Stimulated activated CD4-positive, alpha-beta T cell treated with anti-CD3 and anti-CD28 coated beads, Interleukin-15, amount 100 ng/mL, for 1 hour (primary cell): ENCODE measurements at places on chromosomes 12 and 14.

DNA sequence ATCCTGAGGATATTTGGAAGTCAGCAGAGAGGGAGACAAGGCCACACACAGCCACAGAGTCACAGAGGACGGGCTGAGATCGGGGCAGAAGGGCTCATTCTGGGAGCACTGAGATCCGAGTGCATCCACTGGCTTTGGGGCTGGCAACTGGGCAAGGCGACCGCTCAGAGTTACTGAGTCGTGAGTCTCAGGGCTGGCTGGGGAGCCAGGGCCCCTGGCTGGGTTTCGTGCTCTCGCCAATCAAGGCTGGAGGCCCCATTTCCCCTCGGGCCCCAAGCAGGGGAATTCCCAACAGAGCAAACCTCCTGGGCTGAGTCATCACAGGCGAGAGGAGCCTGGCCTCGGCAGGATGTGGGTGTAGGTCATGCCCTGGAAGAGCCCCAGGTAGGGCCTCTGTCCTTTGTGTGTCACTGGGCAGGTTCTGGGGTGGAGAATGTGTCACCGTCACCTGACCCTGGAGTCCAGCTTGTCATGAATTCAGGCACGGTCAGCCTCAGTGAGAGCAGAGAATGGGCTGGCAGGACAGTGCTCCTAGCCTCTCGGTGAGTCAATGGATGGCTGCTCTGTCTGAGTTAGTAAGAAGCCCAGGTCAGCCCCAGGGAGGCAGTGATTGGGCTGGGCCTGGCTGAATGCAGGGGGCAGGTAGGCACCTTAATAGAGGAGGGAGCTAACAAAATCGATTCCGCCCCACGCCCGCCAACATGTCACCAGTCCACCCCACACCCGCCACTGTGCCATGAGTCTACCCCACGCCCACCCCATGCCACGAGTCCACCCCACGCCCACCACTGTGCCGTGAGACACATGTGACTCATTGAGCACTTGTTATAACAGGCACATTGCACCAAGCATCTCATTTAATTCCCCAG, 16.9 kb downstream of the ASB2 start:
- DNase-seq = peak; percentile 77

DNA sequence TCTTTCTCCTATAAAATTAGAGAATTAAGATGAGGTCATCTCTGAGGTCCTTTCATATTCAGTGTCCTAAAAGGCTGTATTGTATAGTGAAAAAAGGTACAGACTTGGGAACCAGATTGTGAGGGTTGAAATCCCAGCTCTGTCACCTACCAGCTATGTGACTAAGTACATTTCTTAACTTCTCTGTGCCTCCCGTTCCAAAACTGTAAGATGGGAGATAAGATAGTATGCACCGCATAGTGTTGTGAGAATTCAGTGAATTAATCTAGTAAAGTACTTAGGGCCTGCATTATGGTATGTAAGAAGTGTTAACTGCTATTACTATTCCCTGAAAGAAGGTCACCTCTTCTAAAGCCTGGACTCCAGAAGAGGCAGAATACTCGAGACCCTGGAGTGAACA, 60.6 kb downstream of the GNG2 start:
- DNase-seq = no peak

DNA sequence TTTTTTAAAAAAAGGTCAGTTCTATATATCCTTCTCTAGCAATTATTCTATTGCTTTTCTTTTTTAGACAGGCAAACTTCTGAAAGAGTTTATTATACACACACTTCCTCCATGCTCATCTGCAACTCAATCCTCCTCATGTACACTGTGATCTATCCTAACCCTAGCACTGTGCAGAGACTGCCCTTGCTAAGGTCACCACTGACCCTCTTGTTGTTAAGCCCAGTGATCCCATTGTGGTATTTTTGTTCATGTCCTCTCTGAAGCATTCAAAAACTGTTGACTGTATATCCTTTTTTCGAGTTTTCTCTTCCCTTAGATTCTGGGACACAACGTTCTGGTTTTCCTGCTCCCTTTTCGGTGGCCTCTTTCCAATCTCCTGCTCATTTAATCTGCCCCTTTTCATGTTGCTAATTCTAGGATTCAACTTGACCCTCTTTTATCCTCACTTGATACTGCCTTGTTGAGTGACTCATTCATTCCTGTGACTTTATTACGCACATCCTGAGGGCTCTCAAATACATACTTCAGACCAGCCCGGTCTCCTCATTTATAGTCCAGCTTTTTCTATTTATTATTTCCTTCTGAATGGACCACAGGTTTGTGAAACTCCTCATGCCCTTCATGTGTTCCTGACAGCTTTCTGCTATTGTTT, 53.9 kb upstream of the PTPRB start:
- no peak for DNase-seq

DNA sequence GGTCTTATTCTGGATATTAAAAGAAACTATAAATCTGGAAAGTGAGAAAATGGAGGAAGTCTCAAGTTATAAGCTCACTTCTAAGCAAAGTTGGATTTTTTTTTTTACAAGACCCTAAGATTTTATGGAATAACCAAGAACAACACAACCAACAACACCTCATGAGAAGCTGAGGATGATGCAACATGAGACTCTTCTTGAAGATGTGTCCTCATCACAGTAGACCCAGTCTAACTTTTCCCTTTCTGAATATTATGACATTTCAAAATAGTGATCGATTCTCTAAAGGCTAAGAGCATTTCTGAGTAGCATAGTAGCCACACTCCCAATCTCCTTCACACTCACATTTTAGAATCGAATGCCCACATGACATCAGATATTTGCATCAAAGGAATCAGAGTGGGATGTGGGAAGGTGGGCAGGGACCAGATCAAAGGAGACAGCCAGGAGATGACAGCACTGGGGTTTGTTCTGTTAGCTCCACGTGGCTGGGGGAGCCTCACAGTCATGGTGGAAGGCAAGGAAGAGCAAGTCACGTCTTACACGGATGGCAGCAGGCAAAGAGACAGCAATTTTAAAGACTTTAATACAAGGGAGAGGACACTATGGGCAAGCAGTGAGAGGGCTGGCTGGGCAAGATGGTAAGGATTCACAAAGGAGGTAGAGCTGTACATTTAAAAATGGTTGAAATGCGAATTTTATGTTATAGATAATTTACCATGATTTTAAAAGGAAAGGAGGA, 90.7 kb upstream of the MYL2 start:
- no peak for DNase-seq

GRCh38 chr14:106578481-106578880, 1052.1 kb downstream of the TMEM121 start:
- DNase-seq = no peak

DNA sequence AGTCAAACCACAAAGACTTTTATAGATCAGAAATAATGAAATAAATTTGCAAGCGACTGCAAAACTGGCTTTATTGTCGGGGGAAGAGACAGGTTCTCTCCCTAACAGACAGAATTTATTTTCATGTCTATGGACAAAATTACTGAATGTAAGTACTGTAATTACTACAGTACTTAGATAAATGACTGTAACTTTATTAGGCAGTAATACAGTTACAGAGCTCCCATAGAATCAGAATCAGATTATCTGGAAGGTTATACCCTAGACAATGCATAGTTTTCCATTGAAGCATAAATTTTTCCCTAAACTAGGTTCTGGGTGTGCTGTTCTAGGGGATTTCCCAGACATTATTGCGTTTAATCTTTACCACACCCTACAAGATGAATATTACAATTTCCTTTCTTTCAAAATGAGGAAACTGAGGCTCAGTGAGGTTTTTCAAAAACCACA, 114.2 kb downstream of the C12orf75 start:
- no peak for DNase-seq

- DNase-seq = no peak
Measured at GRCh38 chr12:105946493-105946901, 192.3 kb downstream of the NUAK1 start.

DNA sequence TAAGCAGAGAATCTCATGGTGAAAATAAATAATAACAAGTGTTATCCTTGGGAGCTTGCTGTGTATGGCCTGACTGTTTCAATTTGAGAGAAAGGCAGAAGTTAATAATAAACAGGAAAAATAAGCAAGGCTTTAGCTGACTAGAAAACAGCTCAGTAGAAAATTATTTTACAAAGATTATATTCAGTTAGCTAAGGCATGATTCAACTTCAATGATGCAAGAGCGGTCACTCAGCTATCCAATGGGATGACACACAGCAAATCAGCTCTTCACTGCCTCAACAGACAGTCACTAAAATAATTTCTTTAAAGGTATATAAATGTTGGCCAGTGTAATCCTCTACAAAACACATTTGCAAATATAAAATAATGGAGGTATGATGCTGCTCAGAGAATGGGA, 18.6 kb downstream of the GSTZ1 start:
- no peak for DNase-seq

- DNase-seq = no peak
Measured at GRCh38 chr12:67714648-67715047, 66.1 kb downstream of the DYRK2 start.

DNA sequence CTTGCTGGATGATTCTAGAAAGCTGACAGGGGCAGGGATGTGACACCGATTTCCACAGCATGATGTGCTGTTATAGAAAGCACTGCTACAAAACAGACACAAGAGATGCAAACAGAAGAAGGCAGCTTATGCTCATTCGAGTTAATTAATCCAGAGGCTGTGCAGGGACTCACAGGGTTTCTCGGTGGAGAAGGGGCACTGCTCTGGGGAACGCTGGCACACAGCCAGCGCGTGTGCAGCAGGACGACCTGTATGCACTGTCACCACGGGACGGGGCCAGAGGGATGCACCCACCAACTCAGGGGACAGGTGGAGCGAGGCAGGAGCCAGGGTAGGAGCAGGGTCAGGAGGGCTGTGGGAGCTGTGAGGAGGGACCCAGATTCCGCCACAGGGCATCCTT, 143.5 kb downstream of the RIMBP2 start:
- no peak for DNase-seq

DNA sequence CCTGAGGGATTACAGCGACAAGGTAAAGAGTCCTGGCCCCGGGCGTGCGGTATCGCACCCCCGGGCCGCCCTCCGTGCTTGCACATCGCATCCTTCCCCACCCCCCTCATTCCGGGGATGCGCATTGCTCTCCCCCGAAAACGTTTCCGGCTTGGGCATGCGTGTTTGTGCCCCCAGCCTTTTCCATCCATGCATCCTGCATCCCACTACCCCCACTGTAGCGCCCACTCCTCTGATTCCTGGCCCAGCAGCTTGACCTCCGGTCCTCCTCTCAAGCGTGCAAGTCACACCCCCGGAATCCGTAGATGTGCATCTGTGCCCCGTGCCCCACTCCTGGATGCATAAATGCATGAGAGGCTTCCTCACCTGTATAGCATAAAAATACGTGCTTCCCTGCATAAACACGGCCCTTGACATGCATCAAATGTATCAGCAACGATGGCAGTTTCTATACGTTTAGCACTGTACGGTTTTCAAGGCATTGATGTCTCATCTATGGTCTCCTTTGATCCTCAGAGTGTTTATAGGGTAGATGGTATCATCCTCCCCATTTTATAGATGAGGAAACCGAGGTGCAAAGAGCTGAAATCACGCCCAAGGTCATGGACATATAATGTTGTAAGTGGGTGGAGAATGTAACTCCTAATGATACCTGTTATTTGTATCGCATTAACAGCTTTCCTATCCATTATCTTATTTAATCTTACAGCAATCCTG, 484 bp downstream of the RIC8B start:
- DNase-seq = peak; percentile 9

- DNase-seq = no peak
Measured at GRCh38 chr12:100576331-100577036, 3.0 kb downstream of the GAS2L3 start.

DNA sequence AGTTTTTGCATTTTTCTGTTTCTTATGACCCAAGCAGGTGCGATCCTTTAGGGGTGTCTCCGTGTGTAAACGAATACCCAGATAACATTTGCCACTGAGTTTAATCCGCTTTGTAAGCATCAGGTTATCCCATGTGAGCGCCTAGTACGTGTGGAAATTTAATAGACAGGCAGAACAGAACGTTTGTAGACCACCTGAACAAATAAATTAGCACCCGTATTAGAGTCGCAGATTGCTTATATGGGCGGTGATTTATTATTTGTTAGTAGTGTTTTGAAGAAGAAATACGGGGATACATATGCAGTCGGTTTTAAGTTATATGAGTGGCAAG, 325 bp downstream of the C12orf60 start:
- no peak for DNase-seq

- DNase-seq = no peak
Measured at GRCh38 chr12:67391034-67391433, 121.9 kb downstream of the CAND1 start.

- peak; percentile 62 for DNase-seq
Measured at GRCh38 chr14:54805445-54806322, 96.9 kb downstream of the GCH1 start.

DNA sequence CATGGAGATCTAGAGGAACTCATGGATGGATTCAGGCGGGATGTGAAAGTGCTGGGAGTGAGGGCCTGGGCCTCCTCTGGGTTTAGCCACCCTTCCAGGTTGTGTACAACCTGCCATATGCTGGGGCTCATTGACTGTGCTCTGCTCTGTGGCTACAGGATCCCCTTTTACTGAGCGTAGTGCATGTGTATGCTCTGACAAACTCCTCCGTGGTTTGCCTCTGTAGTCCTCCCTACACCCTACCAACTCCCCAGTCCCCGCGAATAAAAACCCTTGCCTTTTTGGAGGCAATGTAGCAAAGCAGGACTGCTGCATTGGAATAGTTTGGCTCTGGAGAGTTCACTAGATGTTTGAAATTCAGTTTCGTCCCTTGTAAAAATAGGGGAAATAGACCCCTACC, 17.4 kb downstream of the JDP2 start:
- no peak for DNase-seq

DNA sequence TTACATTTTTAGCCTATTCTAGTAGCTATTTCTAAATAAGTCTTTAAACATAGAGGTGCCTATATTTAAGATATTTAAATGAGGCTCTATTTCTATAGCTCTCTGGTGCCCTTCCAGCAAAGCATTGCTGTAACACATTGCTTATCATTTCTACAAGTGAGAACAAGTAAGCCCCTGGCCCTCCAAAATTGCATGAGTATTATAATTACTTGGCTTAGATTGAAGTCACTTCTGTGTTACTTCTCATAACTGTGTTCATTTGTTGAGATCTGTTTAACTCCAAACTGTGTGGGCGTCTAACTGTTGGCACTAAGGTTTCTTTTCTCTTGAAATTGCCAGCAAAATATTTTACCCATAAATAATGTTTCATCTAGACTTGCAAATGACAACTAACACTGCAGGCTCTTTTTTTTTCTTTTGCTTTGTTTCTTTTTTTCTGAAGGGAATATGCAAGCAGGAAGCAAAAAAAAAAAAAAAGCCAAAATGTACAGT, 66.5 kb downstream of the DAD1 start:
- no peak for DNase-seq

- peak; percentile 37 for DNase-seq
Measured at GRCh38 chr14:67241411-67242167, at the start of gene PALS1. PALS1 (plus strand) TSS chr14:67241435; CDS start chr14:67279171, 37,736 bp downstream.

- no peak for DNase-seq
Measured at GRCh38 chr12:125185740-125186470, 120.7 kb downstream of the AACS start.

DNA sequence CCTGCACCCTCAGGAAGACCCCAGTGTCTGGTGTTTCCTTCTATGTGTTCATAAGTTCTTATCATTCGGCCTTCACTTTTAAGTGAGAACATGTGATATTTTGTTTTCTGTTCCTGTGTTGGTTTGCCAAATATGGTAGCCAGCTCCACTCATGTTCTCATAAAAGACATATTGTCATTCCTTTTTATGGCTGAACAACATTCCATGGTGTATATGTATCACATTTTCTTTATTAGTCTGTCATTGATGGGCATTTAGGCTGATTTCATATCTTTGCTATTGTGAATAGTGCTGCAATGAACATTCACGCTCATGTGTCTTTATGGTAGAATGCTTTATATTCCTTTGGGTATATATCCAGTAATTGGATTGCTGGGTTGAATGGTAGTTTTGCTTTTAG, 645.1 kb downstream of the SLC16A7 start:
- no peak for DNase-seq
